Activated CD8-positive, alpha-beta memory T cell treated with anti-CD3 and anti-CD28 coated beads for 48 hours (primary cell): ENCODE measurements at places on chromosomes 13 and 19.
A peak's percentile ranks its signal among the peaks of the same experiment; 100 is the strongest.

DNA sequence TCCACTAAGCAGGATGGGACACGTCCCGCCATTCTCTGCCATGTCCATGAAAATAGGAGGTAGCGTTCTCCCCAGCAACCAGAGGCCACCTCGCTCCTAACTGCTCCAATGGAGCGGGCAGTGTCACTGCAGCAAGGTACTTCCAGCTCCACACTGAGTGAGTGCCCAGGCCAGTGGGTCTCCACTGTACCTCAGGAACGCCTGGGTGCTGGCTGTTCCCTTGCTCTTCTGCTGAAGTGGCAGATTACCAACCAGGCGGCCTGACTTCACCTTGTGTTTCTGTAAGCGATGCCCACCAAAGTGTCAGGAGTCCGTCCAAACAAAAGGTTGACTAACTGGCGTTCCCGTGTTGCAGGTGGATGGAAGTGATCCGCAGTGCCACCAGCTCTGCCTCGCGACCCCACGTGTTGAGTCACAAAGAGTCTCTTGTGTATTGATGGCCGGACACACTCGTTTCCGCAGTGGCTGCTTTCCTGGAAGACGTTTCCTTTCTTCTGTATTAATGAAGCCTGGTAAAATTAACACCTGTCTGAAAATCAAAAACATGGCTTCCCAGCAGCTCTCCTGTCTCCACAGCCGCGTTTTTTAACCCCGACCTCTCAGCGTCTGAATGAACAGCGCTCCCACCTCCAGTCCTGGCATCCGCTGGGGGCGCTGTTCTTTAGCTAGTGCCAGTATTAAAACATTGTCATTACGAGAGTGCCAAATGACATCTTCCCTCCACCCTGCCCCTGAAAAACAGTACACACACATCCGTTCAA is 128.8 kb downstream of the STK24 start:
- DNase-seq, result no peak

- DNase-seq, result no peak
Measured at GRCh38 chr19:28598861-28599260, 614.1 kb downstream of the UQCRFS1 start.

GRCh38 chr19:44947041-44947581 is 1.3 kb downstream of the APOC2 start:
- DNase-seq, result no peak

- peak; percentile 37 for DNase-seq
Measured at GRCh38 chr13:48976576-48977285, 1.0 kb downstream of the FNDC3A start.

- no peak for DNase-seq
Measured at GRCh38 chr13:65633806-65634205, 1596.3 kb downstream of the PCDH9 start.

GRCh38 chr13:102596147-102597028 is at the start of gene TPP2:
TPP2 (plus strand) TSS chr13:102596986; CDS start chr13:102597039, 53 bp downstream.
- peak; percentile 99 for DNase-seq

DNA sequence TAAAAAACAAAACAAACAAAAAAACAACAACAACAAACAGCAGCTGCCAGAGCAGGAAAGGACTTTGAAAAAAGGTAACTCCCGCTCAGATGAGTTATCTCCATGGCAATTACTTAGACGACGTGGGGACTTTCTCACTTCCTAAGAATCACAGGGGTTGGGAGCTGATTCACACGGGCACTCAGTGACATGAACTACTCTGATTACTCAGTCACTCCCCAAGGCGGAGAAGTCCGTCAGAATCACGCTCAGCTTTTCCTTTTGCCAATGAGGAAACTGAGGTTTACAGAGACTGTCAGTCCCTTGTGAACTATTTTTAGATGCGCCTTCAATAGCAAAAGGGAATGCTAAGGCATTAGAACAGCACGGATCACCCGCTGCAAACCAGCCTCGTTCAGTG is 32.3 kb upstream of the MATK start:
- no peak for DNase-seq

- DNase-seq, result no peak
Measured at GRCh38 chr13:42401376-42401775, 129.4 kb downstream of the AKAP11 start.

DNA sequence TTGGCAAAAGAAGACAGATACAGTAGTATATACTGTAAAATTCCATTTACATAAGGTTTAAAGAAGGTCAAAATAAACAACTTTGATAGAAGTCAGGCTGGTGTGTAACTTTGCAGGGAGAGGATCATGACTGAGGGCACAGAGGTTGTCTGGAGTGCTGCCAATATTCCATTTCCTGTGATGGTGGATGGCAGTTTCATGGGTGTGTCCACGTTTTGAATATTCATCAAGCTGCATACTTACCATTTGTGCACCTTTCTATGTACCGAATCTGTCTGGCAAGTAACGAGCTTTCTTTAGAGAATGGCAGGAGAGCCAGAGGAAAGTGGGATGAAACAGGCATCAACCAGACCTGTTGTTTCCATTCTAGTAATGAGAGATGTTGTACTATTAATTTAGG is 420.5 kb upstream of the HTR2A start:
- DNase-seq, result no peak

DNA sequence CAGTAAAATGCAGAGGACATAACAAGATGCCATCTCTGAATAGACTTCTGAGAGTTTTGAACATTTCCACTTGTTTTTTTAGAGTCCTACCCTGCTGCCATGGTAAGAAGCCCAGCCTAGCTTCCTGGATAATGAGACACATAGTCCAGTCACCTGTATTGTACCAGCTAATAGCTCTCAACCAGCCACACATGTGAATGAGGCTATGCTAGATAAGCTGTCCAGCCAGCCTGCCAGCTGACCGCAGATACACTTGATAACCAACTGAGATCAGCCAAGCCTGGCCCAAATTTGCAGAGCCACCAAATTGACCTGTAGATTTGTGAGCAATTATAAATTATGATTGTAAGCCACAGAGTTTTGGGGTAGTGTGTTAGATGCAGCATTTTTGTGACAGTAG is 10.7 kb downstream of the RFXAP start:
- DNase-seq, result no peak

GRCh38 chr19:40523322-40524047 is 53.2 kb upstream of the SHKBP1 start:
- peak; percentile 41 for DNase-seq

DNA sequence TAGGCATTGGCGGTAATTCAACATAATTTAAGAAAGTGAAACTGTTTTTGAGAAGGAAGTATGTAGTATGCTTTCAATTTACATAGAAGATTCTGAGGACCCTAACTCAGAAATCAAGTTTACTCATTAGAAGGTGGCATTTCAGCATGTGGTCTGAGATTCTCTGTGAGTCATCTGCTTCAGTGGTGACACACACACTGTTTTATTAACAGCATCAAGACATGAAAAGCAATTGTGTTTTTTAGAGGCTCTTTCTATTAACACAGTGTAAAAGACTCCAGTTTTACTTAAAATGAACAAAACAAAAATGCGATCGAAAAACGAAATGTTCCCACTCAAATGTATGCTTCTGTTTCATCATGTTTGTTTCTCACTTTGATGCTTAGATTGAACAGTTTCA is 802.1 kb upstream of the SLITRK6 start:
- no peak for DNase-seq

DNA sequence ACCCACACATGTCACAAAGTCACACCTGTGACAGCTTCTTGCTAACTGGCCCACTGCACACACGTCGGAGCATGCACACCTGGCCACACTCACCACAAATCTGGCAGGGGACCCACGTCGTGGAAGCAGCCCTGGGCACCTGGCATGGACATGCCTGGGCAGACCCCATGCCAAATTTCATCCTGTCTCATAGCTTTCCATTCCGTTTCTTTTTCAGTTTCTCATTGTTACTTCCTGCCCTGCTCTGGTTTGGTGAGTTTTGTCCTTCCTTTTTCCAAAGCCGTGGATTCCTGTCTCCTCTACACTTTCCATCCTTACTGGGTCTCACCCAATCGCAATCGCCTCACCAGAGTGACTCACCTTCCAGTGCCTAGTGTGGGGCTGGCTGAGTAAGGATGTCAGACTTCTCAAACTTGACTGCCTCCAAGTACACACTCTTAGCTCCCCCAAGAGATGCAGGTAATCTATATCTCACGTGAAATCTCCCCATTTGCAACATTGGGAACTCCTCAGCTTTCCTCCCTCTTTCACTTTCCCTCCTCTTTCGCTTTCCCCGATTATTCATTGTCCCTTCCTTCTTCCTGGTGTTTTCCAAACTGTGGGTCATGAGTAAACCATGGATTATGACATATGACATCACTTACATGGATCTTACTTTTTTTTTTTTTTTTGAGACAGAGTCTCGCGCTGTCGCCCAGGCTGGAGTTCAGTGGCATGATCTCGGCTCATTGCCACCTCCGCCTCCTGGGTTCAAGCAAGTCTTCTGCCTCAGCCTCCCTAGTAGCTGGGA is 1.6 kb upstream of the BBC3 start:
- DNase-seq, result no peak

DNA sequence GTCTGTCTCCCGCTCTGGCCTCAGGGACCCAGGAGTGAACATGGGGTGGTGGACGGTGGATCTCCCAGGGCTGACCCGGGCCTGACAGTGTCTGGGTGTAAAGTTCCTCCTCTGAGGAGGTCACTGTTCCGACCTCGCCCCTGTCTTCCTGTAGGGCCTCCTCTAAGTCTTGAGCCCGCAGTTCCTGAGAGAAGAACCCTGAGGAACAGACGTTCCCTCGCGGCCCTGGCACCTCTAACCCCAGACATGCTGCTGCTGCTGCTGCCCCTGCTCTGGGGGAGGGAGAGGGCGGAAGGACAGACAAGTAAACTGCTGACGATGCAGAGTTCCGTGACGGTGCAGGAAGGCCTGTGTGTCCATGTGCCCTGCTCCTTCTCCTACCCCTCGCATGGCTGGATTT is at the start of gene SIGLEC9:
Gene SIGLEC9 (plus strand): TSS at position 178 of the 400 bp plus-strand sequence. CDS start 69 bp downstream, at position 247.
- DNase-seq, result no peak

- no peak for DNase-seq
Measured at GRCh38 chr19:8096071-8096470, 43.5 kb downstream of the CCL25 start.

GRCh38 chr13:87314822-87315221 is 356.3 kb upstream of the SLITRK5 start:
- DNase-seq, result no peak

GRCh38 chr19:43465468-43466120 is at the start of gene LYPD3:
LYPD3 (minus strand) TSS chr19:43465608; CDS start chr19:43465571, 37 bp downstream.
- DNase-seq, result no peak

DNA sequence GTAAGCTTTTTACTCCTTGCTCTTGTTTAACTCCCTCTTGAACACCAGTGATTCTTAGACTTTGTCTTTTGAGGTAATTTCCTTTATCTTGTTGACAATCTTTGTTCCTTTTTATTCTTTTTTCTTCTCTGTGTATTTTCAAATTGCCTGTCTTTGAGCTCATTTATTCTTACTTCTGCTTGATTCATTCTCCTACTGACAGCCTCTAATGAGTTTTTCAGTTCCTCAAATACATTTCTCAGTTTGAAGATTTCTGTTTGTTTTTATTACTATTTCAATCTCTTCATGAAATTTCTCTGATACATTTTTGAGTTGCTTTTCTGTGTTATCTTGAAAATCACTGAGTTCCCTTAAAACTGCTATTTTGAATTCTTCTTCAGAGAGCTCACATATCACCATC is 154.1 kb downstream of the ATP8A2 start:
- no peak for DNase-seq

DNA sequence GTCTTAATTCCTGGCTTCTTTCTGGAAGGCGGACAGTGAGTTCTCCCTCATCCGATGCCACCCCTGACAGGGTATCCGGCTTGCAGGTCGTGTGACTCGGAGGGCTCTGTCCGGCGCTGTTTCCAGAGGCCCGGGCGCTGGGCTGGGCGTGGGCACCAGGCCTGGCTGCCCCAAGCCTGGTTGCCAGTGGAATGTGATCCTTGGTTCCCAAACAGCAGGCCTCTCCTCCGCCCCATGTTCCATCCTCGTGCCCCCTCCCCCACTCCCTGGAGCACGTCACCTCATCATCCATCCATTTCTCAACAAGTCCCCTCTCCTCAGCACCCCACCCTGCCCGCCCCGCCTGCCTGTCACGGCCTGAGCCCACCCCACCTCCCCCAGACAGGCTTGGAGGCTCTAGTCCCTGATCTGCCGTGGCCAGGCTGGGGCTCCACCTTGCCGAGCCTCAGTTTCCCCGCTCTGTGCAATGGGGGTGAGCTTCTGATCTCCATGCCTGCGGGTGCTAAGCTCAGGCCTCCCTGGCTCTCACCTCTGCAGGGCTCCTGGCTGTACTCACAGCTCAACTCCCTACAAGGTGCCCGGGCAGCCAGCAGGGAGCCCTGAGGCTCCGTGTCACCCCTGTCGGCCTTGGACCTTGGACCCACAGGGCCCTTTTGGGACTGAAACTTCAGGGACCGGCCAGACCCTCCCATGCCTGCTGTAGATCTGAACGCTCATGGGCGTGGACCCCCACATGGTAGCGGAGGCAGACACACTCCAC is 2.3 kb downstream of the TBXA2R start:
- DNase-seq, result no peak

- no peak for DNase-seq
Measured at GRCh38 chr13:85693889-85694511, 105.2 kb downstream of the SLITRK6 start.

GRCh38 chr19:2624537-2625091 is 77.9 kb downstream of the GNG7 start:
- no peak for DNase-seq

GRCh38 chr13:35961002-35961401 is 170.2 kb downstream of the DCLK1 start:
- no peak for DNase-seq

DNA sequence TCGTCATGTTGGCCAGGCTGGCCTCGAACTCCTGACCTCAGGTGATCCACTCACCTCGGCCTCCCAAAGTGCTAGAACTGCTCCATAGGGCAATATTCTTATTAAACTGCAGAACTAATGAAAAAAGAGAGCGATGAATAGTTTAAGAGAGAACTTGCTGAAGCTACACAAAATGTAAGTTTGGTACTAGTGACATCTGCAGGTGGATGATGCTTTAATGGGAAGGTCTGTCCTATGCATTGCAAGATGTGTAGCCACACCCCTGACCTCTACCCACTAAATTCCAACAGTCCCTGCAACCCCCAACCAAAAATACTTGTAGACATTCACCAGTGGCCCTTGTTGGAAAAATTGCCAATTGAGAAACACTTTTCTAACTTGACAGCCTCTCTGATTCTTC is 117.8 kb downstream of the NALCN start:
- DNase-seq, result no peak

- no peak for DNase-seq
Measured at GRCh38 chr19:46849610-46850009, 1.0 kb downstream of the AP2S1 start.

GRCh38 chr13:31887286-31887685 is 144.3 kb upstream of the FRY start:
- no peak for DNase-seq
